ENCODE measurements at places on chromosomes 5 and 9. TPM values are rescaled to one million over a fixed set of nuclear protein-coding genes. Genes with fewer than 3 reads are reported as not detected.

DNA sequence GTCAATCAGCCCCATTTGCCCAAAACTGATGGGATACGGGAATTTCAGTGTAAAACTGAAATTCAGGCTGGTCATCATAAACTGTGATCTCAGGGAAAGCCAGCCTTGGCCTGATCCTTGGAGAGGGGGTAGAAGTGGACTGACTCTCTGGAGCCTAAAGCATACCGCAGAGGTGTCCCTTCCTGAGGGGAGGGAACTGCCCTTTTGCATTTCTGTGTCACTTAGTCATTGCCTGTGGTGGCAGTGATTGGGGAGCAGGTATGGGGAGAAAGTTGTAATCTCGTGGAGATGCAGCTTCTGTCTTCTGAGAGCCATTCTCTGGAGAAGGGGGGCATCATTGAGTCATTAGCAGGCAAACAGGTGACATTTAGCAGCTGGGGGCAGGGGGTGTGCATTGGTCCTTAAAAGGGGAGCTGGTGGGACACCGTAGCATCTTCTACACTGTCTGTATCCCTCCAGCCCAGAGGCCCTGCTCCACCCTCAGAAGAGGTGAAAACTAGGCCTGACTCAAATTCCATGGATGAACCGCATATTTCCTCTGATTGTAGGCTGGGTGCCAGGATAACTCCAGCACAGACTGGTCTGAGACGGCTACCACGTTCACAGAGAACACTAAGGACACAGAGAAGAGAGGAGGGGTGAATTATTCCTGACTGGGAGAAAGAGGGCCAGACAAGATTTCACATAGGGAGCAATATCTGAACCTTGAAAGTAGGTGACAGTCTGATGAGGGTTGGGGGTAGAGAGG, 143.3 kb downstream of the SEC61B start:
- H3K27ac ChIP-seq: no peak overlapping the region
- peaks cover 16% of the 10 kb centered on the region for H3K4me1 ChIP-seq
- peaks cover 15% of the 10 kb centered on the region for H3K36me3 ChIP-seq
- H3K4me3 ChIP-seq: no peak overlapping the region

DNA sequence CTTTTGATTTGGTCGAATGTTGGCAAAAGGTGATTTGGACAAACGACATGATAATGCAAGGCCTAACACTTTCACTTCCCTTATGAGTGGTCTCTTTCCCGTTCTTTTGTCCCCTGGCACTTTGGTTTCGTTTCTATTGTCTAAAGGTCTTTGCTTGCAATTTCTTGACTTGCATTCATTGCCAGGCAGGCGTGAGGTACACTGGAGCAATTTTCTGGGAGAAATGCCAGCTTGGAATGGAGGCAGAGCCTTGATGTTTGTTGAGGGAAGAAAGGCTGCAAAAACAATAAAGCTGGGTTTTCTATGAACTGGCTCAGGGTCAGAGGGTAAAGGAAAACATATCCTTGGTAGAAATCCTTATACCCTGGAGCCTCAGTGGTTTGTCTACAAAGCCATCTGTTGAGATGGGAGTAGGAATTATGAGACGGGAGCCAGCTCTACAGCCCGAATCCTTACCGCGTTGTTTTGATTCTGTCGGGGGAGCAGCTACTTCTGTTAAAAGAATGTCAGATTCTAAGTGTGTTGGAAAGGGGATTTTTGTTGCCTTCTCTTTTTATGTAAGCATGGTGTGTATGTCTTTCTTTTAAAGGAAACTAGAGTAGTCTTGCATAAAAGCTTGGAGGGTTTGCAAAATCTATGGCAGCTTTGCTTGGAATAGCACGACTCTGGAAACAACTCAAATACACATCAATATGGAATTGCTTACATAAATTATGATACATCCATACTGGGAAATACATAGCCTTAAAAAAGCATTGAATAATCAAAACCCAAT, 158.9 kb downstream of the RMI1 start:
- H3K4me3 ChIP-seq: peak overlapping the region; percentile 85
- peaks cover 3% of the 10 kb centered on the region for H3K36me3 ChIP-seq
- H3K4me1 ChIP-seq: peaks cover 10% of the 10 kb centered on the region
- H3K27ac ChIP-seq: no peak overlapping the region

DNA sequence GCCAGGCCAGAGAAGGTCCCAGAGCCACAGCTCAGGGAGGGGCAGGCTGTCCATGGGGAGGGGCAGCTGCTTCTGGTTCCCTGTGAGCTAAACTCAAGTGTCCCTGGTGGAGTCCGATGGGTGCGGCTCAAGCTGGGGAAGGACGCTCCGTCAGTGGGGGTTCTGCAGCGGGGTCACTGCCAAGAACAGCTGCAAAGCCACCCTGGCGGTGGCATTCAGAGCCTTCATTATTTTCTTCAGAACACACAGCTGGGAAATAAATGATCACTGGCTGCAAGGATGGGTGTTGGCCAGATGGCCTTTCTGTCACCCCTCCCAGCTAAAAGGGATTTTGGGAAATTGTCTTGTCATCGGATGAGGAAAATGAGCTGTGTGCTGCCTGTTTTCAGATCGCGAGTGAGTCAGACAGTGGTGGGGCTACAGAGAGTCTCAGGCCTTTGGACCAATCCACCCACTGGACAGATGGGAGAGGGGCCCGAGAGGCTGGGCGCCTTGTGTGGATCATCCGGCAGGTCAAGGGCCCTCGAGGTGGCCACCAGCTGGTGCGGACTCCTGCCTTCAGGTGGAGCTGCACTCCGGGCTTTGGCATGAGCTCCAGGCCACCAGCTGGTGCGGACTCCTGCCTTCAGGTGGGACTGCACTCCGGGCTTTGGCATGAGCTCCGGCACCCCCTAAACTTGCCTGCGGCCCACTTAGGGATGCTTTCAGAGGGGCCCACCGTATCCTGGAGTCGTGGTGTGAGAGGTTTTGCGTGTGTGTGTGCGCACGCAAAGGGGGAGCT, 17.9 kb upstream of the GFPT2 start:
- peaks cover 5% of the 10 kb centered on the region for H3K4me1 ChIP-seq
- peaks cover 8% of the 10 kb centered on the region for H3K27me3 ChIP-seq
- no peak for DNase-seq
- no peak overlapping the region for H3K27ac ChIP-seq
- no peak overlapping the region for H3K4me3 ChIP-seq

- DNase-seq: no peak
- H3K4me3 ChIP-seq: no peak overlapping the region
- no peaks in the 10 kb centered on the region for H3K27me3 ChIP-seq
- no peak overlapping the region for H3K27ac ChIP-seq
- H3K36me3 ChIP-seq: peaks cover 2% of the 10 kb centered on the region
Observed at GRCh38 chr5:37552770-37553719, 173.9 kb downstream of the WDR70 start.

GRCh38 chr9:123425261-123425821, 69.3 kb downstream of the CRB2 start:
- no peaks in the 10 kb centered on the region for H3K27me3 ChIP-seq
- H3K36me3 ChIP-seq: peaks cover 9% of the 10 kb centered on the region
- peaks cover 2% of the 10 kb centered on the region for H3K4me1 ChIP-seq

The SLC31A2 gene
- 6.6 TPM for total RNA-seq

The SH3RF2 gene
- not detected for total RNA-seq

DNA sequence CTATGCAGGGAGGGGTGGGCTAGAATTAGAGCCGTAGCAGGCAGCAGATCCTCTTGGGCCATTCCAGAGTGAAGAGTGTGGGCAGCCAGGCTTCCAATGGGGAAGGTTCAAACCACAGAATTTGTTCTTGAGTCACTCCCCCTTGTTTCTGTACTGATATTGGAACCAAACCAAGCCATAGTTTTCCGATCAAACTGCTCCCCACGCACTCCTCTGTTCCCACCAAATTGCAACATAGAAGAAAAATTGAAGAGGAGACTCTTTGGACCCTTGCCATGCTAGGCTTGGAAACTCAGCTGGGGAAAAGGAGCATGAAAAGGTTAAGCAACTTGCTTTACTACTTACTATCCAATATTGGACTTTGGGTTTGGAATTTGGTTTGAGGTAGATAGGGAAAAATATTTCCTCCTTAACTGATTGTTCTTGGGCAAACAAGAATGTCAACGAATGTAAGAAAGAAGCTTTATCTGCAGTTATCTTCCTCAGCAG, 165.8 kb upstream of the NR3C1 start:
- H3K4me1 ChIP-seq: no peaks in the 10 kb centered on the region
- no peak overlapping the region for H3K4me3 ChIP-seq
- H3K27me3 ChIP-seq: peaks cover 17% of the 10 kb centered on the region
- no peak overlapping the region for H3K27ac ChIP-seq

GRCh38 chr9:122015170-122015821, 77.8 kb downstream of the TTLL11 start:
- H3K27me3 ChIP-seq: no peaks in the 10 kb centered on the region
- no peak overlapping the region for H3K27ac ChIP-seq
- no peak for DNase-seq
- H3K4me1 ChIP-seq: peaks cover 8% of the 10 kb centered on the region

GRCh38 chr9:129459547-129460322, 161.2 kb downstream of the C9orf50 start:
- no peak for DNase-seq
- peaks cover 20% of the 10 kb centered on the region for H3K4me1 ChIP-seq

GRCh38 chr5:67235399-67236110, 39.0 kb upstream of the CD180 start:
- no peaks in the 10 kb centered on the region for H3K4me1 ChIP-seq
- DNase-seq: no peak
- peaks cover 3% of the 10 kb centered on the region for H3K36me3 ChIP-seq
- H3K27me3 ChIP-seq: peaks cover 22% of the 10 kb centered on the region

The HMCN2 gene
- total RNA-seq: not detected

DNA sequence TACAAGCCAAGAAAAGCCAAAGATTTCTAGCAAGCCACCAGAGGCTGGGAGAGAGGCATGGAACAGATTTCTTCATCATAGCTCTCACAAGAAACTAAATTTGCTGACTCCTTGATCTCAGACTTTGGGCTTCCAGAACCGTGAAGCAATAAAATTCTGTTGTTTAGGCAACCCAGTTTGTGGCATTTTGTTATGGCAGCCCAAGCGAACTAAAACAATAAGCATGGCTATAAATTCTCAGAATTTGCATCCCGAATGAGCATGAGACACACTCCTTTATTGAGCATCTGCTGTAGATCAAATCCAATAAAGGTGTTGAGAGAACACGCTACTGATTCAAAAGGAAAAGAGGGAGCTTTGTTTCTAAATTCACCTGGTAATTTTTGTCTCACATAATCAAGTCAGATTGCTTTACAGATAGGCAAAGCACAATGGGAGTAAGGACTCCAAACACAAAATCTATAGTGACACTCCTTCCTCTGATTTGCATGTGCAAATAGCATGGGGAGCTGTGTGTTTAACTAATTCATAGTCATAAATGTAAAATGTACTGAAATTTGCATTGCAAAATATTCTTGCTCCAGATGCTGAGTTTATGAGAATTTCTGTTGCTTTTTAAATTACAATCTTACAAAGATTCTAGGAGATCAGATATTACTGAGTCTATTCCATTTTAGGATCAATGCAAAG, 308.7 kb downstream of the MED10 start:
- H3K27me3 ChIP-seq: no peaks in the 10 kb centered on the region
- H3K4me3 ChIP-seq: no peak overlapping the region
- no peaks in the 10 kb centered on the region for H3K36me3 ChIP-seq

The SOX30 gene
- total RNA-seq: 0.44 TPM

The ADCY2 gene
- total RNA-seq: not detected
